IPS DF 19.7 (cell line): ENCODE measurements at places on chromosomes 11 and 22.
A peak's percentile ranks its signal among the peaks of the same experiment; 100 is the strongest.

GRCh38 chr22:44962741-44963454, 46.9 kb downstream of the PHF21B start:
- DNase-seq = no peak

DNA sequence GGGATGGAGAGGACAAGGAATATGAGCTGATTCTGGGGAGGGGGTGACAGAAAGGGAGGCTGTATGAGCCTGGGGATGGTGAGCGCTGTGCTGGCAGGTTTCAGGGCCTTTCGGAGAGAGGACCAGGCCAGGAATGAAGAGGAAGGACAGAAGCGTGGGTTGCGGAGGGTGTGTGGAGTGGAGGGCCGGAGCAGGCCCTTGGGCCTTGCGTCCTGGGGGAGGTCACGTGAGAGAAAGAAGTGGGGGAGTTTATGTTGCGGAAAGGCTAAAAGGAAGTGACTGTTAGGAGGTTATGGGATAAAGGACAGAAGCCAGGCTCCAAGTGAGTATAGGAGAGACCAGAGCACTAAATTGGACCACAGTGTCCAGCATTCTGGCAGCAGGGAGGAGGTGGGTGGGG, 17.5 kb downstream of the BCR start:
- DNase-seq = no peak

DNA sequence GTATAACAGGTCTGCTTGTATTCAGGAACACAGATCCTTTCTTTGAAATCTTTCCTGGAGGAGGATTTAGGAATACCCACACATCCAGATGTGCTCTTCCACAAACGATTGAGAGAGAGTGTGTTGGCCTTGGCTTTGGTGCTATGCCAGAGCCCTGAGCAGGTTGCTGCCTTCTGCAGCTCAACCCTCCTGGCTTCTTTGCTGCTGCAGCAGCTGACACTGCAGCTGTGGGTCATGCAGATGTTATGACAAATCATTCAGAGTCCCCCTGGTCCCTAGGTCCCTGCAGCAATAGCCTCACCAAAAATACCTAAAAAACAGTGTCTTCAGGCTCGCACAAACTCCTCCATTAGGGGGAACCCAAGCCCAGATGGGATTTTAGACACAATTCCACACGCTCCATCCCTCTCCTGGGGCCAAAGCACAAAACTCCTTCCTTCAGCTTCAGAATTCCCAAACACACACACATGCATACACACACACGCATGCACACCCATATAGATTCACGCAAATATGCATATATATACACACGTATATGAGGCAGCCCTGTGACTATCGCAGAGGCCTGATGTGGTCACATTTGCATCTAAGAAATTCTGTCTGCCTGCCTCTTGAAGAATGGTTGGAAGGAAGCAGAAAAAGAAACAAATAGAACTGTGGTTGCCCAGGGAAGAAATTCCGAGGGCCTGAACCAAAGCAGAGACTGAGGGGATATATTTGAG, 35.4 kb downstream of the SLN start:
- DNase-seq = no peak

- peak; percentile 65 for DNase-seq
Observed at GRCh38 chr11:73950869-73951710, at the start of gene DNAJB13. DNAJB13 (plus strand) TSS chr11:73951026; CDS start chr11:73951070, 44 bp downstream.

DNA sequence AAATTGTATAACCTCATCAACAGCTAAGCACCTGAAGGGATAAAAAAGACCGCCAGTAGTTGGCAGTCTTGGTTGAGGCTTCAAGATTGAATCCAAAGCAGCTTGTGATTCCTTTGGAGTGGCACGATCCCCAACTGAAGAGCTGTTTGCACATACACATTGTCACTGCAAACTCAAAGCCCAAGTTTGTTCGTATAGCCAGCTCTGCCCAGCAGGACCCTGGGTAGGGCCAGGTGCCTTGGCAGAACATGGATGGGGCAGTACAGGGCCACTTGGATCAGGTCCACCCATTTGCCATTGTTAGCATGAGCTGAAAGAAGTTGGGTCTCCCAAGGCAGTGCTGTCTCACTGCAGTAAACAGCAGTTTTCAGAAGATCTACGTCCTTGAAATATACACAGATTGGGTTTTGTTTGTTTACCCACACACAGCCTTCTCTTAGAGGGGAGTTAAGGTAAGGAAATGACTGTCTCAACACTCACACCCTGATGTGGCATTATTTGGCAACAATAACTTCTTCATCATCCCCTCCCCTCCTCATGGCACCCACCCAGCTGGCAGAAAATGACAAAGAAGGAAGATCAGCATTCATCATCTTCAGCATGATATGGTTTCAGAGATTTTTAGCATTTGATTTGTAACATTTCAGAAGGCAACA, 132.9 kb downstream of the COMMD9 start:
- no peak for DNase-seq

DNA sequence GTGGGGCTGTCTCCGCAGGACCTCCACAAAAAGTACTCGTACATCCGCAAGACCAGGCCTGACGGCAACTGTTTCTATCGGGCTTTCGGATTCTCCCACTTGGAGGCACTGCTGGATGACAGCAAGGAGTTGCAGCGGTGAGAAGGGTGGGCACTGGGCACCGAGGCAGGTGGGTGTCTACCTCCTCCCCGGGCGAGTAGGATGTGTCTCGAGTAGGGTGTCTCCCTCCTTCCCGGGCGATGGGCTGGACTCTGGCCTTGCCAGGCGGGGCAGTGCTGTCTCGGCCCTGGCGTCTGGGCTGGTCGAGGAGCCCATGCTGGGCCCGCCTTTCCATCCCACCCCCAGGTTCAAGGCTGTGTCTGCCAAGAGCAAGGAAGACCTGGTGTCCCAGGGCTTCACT, 10.3 kb downstream of the OTUB1 start:
- DNase-seq = no peak

- no peak for DNase-seq
Observed at GRCh38 chr22:42945736-42946135, 69.2 kb downstream of the PACSIN2 start.

GRCh38 chr11:76789443-76789719, 6.2 kb downstream of the TSKU start:
- DNase-seq = no peak
